ENCODE measurements at places on chromosomes 1 and 21.
A peak's percentile ranks its signal among the peaks of the same experiment; 100 is the strongest.

GRCh38 chr21:37553078-37553481, 186.5 kb downstream of the DYRK1A start:
- no peak for DNase-seq

DNA sequence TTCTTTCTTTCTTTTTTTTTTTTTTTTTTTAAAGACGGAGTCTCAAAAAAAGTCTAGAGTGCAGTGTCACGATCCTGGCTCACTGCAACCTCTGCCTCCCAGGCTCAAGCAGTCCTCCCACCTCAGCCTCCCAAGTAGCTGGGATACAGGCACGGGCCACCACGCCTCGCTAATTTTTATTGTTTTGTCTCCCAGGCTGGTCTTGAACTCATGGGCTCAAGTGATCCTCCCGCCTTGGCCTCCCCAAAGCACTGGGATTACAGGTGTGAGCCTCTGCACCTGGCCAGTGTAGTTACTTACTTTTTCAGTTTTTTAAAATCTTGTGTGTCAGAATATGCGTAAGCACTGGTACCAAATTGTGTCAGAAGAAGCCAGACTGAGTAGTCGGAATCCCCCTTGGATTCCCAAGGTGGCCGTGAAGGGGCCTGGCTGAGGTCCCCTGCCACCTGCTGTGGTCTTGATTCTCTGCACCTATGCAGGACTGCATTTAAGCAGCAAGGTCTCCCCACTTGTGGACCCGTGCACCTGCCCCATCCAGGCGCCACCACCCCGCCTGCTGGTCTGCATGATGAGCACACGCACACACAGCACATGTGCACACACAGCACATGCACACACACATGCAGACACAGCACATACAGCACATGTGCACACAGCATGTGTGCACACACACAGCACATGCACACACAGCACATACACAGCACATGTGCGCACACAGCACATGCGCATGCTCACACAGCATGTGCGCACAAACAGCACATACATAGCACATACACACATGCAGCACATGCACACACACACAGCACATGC, 47.5 kb downstream of the PCNT start:
- no peak for DNase-seq

- DNase-seq, result no peak
Measured at GRCh38 chr1:23557471-23558124, 1.7 kb downstream of the ID3 start.

DNA sequence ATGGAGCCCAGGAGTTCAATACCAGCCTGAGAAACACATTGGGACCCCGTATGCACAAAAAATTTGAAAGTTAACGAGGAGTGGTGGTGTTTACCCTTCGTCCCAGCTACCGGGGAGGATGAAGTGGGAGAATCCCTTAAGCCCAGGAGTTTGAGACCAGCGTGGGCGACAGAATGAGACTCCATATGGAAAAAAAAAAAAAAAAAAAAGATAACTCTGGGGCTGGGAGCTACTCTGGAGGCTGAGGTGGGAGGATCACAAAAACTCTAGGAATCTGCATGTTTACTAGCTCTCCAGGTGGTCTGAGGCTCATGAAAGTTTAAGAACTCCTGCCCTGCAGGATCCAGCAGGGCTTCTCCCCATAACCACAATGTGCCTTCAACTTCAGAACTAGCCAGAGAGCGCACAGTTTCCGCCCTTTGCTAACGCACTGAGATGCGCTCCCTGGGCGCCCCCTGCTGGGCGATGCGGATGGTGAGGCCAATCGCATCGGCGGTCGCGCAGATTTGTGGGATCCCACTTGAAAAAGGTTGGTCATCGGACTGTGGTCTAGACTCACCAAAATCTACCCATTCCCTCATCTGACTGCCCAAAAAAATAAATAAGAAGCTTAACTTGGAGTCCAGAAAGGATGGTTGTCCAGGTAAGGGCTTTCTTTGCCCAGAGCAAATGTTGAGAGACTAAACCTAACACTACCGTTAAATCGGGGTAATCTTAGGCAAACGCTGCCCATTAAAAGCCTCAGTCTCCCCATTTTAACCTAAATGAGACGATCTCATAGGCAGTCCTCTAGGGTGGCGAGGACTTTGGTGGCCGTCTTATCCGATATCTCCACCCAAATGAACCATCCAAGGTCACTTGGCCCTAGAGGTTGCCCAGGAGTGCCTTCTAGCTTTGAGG, 8.8 kb downstream of the ZNF683 start:
- DNase-seq, result peak; percentile 37

GRCh38 chr1:87852410-87853161, 523.9 kb downstream of the LMO4 start:
- no peak for DNase-seq

DNA sequence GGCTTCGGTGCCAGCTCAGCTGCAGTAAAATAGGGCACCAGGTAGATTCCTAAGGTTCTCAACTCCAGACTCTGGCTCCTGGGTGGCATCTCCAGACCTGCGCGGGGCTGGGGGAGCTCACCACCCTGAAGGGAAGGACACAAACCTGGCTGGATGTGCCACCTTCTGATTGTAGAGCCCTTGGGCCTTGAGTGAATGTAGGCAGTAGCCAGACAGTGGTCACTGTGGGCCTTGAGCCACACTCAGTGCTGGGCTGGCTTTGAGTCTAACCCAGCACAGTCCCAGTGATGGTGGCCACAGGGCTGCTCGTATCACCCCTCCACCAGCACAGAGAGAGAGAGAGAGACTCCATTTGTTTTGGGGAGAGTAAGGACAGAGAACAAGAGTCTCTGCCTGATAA, 38.0 kb upstream of the SH3GLB1 start:
- DNase-seq, result no peak

DNA sequence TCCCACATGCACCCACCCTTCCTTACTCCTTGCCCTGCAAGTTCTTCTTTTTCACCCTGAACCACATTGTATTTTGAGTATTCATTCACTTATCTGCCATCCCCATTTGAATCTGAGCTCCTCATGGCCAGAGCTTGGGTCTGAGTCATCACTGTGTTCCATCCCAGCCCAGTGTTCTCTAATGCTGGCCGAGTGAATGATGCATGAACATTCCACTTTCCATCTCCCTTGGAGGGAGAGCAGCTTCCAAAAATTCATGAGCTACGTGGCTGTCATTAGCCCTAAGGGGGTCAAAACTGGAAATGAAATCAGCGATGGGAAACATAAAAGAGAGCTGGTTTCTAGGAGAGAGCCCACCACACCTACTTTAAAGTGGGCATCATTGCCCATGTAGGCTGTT, 187.0 kb upstream of the USP24 start:
- no peak for DNase-seq

DNA sequence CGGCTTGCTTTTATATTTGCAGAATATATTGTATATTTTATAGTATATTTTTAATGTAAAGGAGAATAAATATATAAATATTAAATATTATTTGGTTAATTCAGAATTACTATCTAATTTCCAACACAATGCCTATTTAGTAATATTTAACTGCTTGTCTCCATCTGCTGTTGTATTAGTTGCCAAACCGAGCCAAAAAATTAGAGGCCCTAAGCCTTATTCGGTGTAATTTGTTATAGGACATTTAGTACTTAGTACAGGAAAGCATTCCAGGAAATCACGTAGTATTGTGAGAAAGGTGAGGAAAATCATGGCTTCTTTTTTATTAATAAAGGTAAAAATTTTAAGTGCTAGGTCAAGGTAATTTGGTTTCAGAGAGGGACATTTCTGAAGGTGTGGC, 93.8 kb downstream of the DNM3 start:
- no peak for DNase-seq

GRCh38 chr1:63787875-63788274, 14.1 kb downstream of the ROR1 start:
- no peak for DNase-seq

GRCh38 chr1:54407404-54408146, 1.4 kb upstream of the SSBP3 start:
- DNase-seq, result peak; percentile 51

- DNase-seq, result no peak
Measured at GRCh38 chr1:98749152-98749756, 87.7 kb downstream of the SNX7 start.

- DNase-seq, result no peak
Measured at GRCh38 chr1:29832471-29832870, 596.1 kb downstream of the PTPRU start.

GRCh38 chr1:171683870-171684269, 31.4 kb upstream of the MYOC start:
- DNase-seq, result no peak

- no peak for DNase-seq
Measured at GRCh38 chr1:2991753-2992495, 29.3 kb upstream of the ACTRT2 start.

DNA sequence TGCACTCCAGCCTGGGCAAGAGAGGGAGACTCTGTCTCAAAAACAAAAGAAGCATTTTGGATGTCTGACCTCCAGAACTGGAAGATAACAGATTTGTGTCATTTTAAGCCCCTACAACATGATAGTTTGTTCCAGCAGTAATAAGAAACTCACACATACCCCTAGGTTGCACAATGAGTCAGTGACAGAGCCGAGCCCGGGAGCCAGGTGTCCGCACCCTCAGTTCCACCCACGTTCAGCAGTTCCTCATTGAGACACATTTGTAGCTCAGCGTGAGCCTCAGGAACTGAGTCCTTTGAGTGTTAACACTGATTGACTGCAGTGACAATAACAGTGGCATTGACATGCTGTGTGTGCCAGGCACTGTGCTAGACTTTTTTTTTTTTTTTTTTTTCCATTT, 19.8 kb downstream of the LRRC38 start:
- no peak for DNase-seq

DNA sequence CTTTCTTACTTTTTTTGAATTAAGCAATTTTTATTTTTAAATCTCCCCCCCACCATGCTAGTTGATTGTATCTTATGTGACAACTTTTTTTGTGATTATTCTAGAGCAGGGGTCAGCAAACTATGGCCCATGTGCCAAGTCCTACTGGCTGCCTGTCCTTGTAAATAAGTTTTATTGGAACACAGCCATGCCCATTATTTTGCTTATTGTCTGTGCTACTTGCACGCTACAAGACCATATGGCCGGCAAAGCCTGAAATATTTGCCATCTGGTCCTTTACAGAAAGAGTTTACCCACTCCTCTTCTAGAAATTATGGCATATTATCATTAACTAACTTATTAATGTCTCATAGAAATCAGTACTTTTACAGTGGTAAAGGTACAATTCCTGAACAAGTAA, 51.7 kb downstream of the AK5 start:
- DNase-seq, result no peak

DNA sequence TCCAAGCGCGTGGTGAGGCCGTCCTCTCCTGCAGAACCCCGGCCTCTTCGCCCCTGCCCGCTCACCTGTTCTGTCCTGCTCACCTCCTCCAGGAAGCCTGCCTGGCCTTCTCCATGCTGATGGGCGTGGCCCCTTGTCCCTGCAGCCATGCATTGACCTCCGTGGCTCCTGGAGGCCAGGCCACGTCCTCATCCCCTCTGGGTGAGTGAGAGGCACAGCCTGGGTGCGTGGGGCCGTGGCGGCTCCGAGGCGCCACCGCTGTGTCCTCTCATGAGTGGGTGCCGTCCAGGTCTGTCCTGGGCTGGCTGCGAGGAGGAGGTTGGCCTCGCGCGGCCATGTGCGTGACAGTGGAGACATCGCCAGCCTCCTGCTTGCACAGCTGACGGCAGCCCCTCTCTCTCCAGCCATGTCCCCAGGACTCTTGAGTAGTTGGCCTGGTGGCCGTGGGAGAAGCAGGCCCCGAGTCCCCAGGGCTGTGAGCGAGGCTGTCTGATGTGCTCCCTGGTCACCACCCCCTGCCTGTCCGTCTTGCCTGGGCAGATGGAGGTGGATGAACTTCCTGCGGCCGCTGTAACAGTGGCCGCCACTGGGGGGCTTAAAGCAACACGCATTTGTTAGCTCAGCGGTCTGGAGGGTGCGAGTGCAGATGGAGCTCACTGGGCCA, 58.1 kb downstream of the PRKCZ start:
- DNase-seq, result no peak

DNA sequence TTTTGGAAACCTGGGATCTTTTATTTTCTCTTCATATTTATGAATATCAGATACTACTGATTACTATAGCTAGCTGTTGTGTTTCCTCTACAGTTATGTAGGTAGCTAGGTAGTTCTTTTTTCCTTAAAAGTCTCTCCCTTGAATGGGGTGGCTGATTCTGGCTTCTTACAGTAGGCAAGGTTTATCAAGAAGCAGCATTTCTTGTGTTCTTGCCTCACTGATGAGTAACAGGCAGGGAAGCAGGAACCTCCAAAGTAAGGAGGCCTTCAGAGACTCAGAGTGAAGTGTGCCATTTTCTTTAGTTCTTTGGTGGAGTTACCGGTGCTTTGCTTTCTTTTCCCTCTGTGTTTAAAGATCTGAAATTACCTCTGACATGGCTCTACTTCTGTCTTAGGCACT, 56.0 kb downstream of the ZMYM4 start:
- DNase-seq, result no peak

- DNase-seq, result no peak
Measured at GRCh38 chr1:92805216-92805615, 20.3 kb upstream of the EVI5 start.

GRCh38 chr1:46173361-46173856, 1.5 kb upstream of the TSPAN1 start:
- no peak for DNase-seq

- DNase-seq, result no peak
Measured at GRCh38 chr21:42384156-42384945, 11.5 kb downstream of the TMPRSS3 start.

DNA sequence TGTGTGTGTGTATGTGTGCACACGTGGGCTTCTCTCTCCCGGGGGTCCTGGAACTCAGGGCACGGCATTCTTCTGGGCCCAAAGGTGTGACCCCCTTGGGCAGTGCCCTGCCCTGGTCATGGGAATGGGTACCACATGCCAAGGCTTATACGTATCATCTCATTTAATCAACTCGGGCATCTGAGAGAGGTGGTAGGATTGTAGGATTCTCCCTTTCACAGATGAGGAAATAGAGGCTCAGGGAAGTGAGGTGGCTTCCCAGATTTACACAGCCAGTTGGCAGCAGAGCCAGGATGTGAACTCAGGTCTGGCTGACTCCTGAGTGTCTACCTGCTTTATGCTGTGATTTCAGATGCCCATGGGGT, 15.2 kb downstream of the MYOM3 start:
- no peak for DNase-seq

GRCh38 chr21:42219606-42220137, 732 bp downstream of the ABCG1 start:
- DNase-seq, result no peak

- no peak for DNase-seq
Measured at GRCh38 chr1:155294520-155295182, 6.6 kb downstream of the PKLR start.

DNA sequence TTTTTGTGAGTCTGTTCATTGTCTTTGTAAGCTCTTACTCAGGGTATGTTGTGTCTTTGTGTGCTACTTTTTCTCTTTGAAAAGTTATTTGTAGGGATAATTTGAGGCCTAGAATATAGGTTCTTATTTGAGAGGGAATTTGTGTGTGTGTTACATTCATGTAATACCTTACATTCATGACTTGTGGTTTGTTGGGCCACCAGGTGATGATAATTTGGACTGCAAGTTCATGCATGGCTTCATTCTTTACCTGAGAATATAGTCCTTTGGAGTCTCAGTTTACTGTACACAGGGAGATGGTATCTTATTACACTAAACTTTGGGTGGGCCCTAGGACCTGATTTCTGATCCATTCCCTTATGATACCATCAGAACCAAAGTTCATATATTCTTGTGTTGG, 51.8 kb upstream of the FASLG start:
- DNase-seq, result no peak

- no peak for DNase-seq
Measured at GRCh38 chr1:235887676-235888075, 21.0 kb upstream of the LYST start.
